ENCODE measurements at places on chromosomes 11 and 22.

- DNase-seq = no peak
These were observed 26.7 kb downstream of the FLI1 start for GRCh38 chr11:128720522-128720985.

- DNase-seq = no peak
These were observed 60.3 kb downstream of the NECTIN1 start for GRCh38 chr11:119668676-119669075.

DNA sequence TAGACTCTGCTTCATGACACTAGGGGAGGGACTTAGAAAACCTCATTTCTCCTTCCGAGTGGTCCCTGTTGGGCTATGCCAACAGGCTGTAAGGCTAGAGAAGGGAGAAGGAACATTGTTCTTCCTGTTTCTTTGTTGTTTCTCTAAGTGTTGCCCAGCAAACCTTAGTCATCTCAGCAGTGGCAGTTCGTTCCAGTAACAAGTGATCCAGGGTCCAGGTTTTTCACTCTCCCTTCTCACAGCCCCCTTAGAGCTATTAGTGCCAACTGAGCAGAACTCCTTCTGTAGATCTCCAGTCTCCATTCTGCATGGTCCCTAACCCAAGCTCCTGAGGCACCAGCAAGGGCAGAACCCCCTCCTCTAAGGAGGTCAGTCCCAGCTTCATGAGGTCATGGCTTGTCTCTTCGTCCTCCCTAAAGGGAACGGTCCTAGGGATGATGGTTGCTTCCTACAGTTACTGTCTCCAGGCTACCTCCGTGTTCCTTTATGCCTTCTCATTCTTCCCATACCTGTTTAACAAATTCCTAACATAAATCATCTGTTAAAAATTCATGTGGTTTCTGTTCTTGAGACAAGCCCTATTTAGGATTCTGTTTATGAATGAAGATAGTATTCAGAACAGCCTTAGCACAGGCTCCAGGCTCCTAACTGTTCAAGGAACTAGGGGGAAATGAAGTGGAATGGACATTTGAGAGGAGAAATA is 168.6 kb upstream of the UBASH3B start:
- DNase-seq = no peak

DNA sequence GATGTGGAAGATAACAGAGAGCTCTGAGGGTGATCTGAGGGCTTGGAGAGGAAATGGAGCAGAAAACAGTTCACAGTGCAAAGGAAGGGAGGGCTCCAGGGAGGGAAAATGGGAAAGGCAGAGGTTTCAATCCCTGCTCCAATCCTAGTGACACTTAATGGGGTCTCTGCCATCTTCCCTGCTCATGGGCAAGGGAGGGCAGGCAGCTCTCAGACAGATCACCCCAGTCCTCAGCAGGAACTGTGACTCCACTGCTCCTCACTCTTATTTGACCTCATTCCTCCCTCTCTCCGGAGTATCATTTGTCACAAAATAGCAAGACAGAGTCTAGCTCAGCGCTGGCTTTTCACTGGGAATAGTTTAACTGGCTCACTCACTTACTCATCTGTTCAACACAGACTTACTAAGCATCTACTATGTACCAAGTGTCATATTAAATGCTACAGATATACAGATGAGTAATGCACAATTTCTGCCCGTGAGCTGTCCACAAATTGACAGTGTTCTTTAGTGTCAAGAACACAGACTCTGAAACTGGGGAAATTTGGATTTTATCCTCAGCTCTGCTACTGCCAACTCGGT is 817.4 kb downstream of the OPCML start:
- DNase-seq = no peak

- DNase-seq = peak; percentile 44
These were observed 585 bp upstream of the NADSYN1 start for GRCh38 chr11:71452199-71453036.

DNA sequence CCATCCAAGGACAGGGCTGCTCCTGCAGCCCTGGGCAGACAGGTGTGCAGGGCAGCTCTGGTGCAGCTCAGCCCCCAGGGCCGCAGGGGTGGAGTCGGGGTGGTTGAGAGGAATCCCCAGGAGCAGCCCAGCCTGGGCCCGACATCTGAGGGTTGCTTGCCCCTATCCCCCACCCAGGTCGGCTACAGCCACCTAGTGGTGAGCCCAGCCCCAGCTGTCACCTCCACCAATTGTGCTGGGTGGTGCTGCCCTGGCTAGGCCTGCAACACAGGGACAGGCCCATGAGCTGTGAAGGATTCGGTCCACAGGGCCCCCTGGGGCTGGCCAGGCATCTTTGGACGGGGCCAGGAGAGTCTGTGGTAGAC is 29.6 kb downstream of the RTN4R start:
- no peak for DNase-seq

DNA sequence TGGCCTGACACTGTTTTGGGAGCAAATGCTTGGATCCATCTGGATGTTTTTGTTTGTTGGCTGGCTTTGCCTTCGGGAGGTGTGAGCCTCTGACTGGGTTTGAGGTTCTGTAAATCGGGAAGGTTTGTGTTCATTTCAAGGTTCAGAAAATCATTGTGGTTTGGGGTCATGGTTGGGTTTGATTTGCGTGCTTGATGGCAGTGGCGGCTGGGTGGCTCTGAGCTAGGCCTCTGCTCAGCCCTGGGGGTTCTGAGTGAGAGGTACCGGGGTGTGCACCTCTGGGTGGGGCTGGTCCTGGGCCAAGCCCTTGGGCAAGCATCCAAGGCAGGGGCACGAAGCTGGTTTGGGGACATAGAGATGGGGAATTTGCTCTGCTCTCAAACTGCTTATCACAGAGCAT is 37.0 kb upstream of the ALX4 start:
- DNase-seq = no peak

DNA sequence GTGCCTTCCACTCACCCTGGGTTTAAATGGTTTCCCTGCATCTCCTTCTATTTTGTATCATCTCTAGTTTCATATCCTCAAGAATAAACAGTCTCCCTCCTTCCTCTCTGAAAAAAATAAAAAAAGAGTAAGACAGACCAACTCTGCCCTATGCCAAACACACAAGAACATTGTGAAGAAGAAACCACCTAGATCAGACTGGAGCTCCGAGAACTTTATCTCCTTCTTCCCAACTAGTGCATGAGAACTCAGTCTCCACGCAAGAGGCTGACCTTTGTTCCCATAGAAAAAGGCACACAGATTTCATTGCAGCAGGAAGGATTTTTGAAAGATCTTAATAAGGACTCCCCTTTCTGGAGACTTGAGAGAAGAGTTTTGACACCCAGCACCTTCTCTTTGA is 8.7 kb upstream of the PEX26 start:
- DNase-seq = no peak

DNA sequence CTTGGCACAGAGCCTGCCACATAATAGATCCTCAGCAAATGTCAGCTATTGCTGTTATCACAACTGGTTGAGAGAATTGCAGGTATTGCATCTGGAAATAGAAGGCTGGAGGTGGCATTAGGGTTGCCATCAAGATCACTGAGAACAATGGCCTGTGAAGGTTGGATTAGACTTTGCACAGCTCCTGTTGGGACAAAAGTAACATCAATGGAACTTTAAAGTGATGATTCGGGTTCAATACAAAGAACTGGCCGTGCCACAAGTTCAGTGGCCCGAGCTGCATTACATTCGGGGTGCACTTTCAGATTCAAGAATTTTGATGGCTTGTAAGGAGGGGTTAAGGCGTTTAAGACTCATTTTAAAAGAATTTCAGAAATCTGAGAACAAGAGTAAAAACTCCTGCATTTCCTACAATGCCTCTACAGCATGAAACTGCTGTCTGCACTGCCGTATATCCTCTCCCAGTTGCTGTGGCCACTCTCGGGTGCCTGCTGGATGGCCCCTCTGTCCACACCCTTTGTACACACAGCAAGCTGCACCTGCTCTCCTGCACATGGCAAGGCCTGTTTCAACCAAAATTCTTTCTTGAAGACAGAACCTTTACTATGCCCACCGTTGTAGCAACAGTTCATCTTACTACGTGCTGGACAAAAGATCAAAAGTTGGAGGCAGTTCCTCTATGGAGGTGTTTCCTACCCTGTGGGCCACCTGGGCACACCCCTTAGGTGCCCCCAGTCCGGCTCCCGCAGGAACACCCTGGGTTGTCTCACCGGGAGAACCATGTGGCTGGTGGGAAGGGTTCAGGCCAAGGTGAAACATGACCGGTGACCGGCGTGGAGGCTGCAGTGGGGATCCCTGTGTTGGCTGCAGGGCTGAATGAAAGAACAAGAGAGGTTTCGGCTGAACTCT is 17.5 kb upstream of the SHANK2 start:
- DNase-seq = no peak

- no peak for DNase-seq
These were observed 448.0 kb upstream of the FAT3 start for GRCh38 chr11:91776655-91777054.

- DNase-seq = no peak
These were observed 50.5 kb upstream of the ZBED5 start for GRCh38 chr11:10908215-10908951.

DNA sequence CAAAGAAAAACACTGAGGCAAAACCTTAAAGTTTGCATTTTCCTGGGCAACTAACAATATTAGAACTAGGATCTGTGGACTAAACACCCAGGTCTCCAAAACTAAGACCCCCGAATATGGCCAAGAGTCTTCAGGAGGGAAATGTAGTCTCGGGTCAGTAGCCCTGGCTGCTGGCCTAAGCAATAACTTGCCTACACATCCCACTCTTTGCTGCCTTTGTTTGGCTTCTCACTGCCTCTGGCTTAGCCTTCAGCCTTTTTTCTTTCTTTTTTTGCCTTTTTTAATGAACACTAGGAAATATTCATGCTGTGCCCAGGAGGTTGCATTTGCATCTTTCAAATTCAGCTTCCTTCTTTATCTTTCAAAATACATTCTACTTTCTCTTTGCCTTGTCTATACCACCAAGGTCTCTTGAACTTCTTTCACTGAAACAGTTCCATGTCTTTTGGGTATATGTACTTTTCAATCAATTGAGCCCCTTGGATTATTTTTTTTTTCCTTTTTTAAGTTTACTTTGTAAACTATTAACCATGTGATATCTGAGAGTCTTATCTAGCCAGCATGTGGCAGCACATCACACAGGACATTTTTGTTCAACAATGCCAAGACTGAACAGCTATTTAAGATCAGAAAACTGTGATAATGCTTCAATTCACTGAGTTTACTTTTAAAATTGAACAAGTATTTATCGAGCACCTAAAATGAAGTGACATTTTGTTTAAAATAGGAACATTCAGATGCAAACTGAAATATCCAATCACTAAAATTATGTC is 165.0 kb upstream of the TRPC6 start:
- no peak for DNase-seq

DNA sequence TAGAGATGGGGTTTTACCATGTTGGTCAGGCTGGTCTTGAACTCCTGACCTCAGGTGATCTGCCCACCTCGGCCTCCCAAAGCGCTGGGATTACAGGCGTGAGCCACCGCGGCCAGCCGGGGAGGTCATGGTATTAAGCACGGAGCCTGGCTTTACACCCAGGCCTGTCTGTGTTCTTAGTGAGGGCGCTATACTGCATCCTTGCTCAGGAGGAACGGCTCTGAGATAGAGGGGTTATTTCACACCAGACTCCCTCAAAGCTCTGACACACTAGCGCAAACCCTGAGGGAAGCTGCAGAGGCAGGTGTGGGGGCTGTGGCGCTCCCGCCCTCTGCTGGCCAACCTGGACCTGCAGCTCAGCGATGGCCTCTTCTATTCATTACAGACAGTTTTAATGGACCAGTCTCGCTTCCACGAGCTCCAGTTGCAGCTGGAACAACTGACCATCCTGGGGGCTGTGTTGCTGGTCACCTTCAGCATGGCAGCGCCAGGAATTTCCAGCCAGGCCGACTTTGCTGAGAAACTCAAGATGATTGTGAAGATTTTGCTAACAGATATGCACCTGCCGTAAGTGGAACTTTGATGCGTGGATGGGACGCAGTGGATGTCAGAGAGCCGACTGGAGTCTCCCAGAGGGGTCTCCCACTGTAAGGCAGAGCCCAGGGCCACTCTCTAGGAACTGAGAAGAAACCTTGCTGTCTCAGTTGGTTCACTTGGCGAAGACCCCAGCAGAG is 26.2 kb downstream of the TCP11L1 start:
- no peak for DNase-seq

DNA sequence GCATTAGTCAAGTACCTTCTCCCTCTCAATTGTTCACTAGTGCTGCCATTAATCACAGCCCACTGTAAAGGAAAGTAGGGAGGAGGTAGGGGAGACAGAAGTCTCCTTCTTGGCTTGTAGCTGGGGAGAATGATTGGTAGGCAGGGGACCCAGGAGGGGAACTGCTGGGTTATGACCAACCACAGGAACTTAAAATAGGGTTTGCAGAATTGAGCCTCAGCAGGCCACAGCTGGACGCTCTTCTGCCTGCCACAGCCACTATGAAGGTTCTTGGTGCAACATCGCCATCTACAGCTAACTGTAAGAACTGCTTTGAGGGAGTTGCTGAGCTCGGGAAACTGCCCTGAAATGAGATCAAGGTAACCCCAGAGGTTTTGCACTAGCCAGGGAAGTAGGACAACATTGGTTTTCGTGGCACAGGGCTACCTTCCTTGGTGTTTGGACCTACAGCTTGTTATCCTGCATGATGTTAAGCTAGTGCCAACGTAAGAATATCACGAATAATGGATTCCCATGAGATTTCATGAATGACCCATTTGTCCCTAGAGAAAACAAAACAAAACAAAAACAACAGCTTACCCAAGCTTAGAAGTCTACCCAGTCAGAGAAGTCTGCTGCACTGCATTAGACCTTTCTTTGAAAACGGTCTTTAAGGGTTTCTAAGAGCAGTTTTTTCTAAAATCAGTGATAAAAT is 787.1 kb upstream of the API5 start:
- DNase-seq = peak; percentile 79

DNA sequence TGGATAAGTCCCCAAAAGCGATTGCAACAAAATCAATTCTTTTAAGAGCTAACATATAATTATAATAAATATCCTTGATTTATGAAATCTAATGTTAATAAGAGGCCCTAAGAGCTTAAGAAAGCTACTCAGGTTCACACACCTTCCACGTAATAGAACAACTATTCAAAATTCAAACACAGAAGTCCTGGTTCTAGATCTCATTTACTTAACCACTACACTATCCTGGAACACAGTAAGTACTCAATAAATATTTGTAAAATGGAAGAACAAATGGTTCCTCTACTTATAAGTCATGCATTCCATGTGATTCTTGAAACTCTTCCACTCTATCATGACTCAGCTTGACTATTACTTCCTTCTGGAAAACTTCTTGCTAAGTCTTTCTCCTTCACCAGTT is 268.2 kb downstream of the FAM181B start:
- no peak for DNase-seq

Measured in skin of body (tissue), 3 donors.